Omental fat pad (tissue), 4 donors: ENCODE measurements at places on chromosomes 11 and 22.

- DNase-seq, result no peak
Observed at GRCh38 chr11:68804786-68805185, 36.9 kb downstream of the CPT1A start.

GRCh38 chr22:50694099-50694605 is 21.5 kb downstream of the SHANK3 start:
- no peak for DNase-seq

DNA sequence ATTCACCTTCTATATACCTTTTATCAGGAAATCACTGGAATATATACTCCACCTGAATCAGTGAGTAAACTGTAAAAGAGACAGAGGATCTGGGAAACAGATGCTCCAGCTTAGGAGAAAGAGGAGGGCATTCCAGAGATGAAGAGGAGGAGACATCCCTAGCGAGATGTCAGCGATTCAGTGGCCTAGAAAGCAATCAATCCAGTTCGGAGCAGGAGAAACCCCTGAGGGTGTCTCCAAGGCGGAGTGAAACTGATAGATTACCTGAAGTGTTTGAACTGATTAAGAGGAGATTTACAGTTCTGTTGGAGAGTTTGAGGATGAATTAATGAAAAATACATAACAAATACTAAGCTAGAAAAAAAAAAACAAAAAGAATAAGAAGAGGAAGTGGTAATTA is 24.5 kb upstream of the TNRC6B start:
- DNase-seq, result no peak

DNA sequence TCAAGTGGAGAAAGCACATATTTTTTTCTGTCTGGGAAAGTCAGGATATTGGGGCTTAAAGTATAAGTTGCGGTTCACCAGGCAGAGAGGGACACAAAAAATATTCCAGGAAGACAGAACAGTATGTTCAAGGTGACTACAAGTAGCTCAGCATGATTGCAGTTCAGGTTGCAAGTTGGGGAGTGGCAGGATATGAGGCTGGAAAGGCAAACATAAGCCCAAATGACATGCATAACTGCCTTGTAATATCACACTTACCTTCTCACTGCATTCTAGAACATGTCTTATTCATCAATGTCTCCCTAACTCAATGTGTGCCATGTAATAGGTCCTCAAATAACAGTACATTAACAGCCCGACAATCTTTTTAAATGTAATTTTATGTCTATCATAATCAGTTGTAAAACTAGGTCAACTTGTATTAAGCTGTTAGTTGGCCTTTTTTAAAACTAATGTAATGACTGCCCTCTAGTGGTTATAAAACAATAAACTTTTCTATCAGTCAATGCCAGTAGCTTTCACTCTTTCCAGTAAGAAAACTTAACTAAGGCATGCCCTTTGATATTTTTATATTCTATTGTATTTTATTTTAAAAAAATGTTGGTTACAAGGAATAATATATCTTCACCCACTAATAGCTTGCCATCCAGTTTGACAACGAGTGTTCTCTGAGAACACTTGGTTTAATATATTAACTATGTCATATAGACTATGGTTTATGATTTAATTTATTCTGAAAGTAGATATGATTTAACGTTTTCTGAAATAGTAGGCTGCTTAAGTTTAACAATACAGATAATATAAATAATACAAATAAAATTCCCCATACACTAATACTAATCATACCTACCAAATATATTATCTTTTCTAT is 39.4 kb upstream of the CFAP300 start:
- DNase-seq, result no peak

GRCh38 chr11:44928816-44929215 is 21.9 kb downstream of the TP53I11 start:
- DNase-seq, result no peak

GRCh38 chr11:33187998-33188722 is 26.9 kb upstream of the CSTF3 start:
- no peak for DNase-seq

DNA sequence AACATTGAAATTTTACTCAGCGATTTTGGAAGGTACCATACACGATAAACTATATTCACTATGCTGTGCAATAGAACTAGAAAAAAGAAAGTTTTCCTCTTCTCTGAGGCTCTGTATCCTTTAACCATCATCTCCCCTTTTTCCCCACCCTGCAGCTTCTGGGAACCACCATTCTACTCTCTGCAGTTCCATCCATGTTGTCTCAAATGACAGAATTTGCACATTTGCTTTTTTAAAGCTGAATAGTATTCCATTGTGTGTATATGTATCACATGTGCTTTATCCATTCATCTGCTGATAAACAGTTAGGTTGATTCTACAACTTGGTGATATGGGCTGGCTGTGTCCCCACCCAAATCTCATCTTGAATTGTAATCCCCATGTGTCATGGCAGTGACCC is 21.2 kb downstream of the TMEM123 start:
- no peak for DNase-seq

DNA sequence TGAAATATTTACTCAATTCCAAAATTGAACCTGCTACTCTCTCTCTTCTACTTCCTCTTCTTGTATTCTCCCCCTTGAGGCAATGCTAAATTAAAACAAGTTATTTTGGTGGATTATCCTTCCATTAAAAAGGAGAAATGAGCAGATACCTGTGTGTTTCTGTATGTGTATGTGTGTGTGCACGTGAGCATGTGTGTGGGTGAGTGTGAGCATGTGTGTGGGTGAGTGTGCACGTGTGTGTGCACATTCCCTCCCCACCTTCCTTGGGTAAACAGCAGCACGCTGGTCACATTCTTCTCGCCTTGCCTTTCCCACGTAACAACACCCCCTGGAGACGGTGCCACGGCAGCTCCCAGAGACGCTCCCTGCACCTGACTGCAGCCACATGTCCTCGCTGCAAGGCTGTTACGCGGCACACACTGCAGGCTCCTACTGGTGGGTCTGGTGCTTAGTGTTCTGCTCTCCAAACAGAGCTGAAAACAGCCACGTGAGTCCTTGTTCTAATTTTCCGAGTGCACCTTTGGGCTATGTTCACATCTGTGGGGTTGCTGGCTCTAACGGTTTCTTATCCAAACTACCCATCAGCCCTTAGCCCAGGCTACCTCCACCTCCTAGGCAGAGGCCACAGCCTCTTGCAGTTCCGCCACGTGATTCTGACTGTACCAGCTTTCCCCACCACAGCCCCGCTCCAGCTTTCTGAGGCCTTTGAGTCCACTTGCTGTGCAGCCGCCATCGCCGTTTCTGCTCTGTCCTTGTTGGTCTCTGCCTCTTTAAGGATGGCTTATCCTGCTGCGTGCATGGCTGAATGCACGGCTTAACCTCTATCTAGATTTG is 123.4 kb downstream of the CTTN start:
- no peak for DNase-seq

- DNase-seq, result no peak
Observed at GRCh38 chr22:22709719-22710445, 65.5 kb downstream of the GGTLC2 start.
